Amniotic epithelial cell (primary cell): ENCODE measurements at places on chromosomes 1 and 21.

- no peak for DNase-seq
Observed at GRCh38 chr1:167701510-167701909, 20.3 kb upstream of the MPZL1 start.

DNA sequence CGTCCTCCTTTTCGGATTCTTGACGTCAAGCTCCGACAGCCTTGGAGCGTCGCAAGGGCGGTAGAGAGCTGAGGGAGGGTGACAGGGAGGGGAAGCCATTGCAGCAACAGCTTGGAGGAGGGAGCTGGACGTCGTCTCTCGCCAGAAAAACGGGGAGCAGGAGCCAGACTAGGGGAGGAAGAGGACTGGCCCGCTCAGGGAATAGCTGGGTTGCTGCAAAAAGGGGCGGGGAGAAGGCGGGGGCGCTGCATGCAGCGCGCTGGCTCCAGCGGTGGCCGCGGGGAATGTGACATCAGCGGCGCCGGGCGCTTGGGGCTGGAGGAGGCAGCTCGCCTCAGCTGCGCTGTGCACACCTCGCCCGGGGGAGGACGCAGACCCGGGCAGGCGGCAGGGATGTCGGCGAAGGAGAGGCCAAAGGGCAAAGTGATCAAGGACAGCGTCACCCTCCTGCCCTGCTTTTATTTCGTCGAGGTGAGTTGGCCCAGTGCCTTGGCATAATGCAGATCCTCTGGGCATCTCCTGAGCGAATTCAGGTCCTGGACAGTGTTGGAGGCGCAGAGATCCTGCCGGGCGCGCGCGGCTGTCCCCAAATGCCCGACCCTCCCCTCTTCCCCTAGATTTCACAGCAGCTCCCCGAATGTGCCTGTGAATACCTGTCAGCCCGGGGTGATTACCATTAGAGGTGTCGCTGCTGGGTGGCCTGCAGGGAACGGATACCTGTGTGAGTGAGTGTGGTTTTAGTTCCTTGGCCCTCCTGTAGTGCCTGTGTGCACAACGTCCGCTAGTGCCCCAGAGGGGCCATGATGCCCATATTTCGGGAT is at the start of gene PLPPR4:
Gene PLPPR4 (plus strand): TSS at position 292 of the 821 bp plus-strand sequence. CDS start 102 bp downstream, at position 394.
- DNase-seq = no peak

GRCh38 chr1:116826818-116827606 is 72.8 kb downstream of the CD2 start:
- peak; percentile 77 for DNase-seq

GRCh38 chr1:101039245-101039644 is 13.7 kb upstream of the DPH5 start:
- peak; percentile 66 for DNase-seq

DNA sequence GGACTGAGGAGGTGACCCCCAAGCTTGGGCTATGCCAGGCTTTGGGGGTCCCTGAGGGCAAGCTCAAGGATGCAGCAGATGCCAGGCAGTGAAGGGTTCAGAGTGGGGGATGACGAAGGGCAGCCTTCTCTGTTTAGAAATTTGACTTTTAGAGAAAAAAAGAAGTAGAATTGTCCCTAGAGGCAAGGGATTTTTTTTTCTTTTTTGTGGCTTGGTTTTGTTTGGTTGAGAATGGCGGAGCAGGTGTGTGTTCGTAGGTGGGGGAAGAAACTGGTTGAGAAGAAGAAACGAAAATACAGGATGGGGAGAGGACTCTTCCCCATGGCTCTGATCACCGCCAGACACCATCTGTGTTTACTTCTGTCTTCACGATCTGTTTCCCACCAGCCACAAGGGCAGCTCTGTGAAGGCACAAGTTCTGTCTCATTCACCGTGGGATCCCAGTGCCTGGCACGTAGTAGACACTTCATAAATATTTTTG is 8.2 kb downstream of the PLA2G5 start:
- no peak for DNase-seq
